ENCODE measurements at places on chromosomes 7 and 10.

DNA sequence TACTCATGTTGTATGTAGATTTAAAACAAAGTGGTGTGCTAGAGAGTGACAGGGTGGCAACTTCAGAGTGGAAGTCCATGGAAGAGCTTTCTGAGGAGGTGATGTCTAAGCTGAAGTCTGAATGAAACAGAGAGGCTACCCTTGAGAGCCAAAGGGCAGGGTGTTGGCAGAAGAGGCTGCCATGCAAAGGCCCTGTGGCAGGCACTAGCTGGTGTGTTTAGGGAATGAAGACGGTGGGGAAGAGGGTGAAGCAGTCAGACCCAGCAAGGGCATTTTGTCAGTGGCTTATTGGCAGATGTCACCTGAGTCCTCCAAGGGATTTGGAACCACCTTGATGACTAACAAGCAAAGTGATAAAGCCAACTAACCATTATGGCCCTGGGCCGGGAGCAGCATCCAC, 3.7 kb upstream of the CAMK2B start:
- DNase-seq = no peak

DNA sequence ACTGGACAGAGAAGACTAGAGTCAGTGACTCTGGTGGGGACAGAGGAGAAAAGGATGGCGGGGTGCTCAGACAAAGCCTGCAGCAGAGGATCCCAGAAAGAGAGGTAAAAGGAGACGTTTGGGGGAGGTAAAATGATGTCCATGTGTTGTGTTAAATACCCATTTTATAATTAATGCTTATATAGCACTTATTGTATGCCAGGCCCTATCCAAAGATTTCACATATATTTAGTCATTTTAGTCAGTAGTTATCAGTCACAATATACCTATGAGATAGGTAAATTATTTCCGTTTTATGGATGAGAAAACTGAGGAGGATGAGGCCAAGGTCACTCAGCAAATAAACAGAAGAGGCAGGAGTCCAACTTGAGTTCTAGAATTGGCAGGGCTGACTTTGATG, 144.6 kb upstream of the SEMA3E start:
- no peak for DNase-seq

DNA sequence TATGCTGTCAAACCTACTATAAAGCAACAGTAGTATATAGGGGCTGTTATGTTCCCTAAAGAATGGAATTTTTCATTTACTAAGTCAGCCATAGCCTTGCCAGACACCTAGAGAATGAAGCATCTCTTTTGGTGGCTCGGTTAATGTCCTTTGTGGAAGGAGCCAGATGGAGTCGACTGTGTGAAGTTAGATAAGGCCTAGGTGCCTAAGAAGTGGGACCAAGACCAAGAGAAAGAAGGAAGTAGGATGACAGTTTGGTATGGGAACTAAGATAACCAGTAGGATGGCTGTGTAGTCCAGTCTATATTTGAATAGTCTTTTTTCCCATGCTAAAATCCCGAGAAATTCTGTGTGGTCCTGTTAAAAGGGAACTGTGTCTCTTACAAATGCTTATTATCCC, 62.2 kb downstream of the REEP3 start:
- no peak for DNase-seq

DNA sequence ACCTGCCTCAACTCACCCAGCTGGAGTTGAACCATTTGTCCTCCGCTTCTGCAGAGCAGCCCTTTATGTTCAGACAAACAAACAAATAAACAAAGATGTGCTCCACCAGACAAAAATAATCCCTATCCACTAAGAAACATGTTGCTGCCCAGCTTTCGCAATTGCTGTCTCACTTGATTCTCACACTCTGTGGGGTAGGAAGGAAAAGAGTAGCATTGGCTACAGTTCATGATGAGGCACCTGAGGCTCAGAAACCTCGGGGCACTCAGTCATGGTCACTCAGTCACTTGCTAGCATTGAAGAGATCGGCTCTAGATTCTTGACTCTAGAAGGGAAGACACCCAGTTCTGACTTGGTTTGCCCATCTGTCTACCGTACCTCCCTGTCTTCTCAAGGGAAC, 88.0 kb upstream of the ZMIZ1 start:
- DNase-seq = no peak

GRCh38 chr10:68023292-68023691, 51.8 kb downstream of the HERC4 start:
- DNase-seq = no peak

DNA sequence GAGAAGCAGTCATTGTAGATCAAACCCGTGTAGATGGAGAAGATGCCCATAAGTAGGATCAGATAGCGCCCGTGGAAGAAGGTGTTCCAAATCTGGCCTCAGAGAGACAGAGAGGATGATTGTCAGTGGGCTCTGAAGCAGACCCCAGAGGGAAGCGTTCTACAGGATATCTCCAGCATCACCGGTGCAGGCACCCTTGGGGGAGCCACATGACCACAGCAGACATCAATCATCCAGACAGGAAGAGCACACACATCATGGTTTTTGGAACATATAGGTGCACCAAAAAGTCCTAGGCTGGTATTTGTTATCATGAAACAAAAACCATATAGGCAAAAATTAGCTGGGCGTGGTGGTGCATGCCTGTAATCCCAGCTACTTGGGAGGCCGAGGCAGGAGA, 44.0 kb upstream of the SVOPL start:
- no peak for DNase-seq
